ENCODE measurements at places on chromosomes 7 and 10.

- no peak for DNase-seq
Measured at GRCh38 chr7:36278620-36279172, 111.0 kb upstream of the ANLN start.

DNA sequence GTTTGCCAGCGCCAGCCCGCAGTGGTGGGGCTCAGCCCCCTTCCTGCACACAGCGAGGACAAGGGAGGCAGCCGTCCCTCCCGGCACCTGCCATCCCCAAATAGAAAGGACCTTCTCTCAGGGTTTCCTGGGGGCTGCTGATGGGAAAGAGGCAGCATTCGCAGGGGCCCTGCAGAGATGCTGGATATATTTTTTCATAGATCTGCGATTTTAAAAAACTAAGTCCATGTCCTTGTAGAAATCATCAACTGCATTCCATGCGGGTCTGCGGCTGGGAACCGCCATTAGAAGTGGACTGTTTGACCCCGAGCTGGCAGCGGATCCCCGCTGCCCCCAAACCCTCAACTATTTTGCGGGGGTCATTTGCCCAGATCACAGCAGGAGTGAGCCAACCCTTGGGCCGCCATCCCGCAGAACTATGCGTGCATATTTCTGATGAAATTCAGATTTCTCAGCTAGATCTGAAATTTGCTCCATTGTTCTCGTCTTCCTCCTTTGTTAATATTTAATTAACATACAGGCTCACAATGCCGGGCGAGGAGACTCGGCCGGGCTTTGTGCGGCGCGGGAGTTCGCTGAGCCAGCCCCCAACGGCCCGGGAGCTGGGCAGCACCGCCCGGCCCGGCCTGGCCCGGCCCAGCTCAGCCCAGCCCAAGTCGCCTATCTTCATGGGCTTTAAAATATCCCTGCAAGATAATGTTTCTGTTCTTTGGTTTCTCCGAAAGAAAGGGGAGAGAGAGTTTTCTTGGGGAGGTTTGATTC is 2.0 kb downstream of the EN2 start:
- DNase-seq: no peak

GRCh38 chr7:157337316-157338149 is 729 bp downstream of the DNAJB6 start:
- peak; percentile 24 for DNase-seq

DNA sequence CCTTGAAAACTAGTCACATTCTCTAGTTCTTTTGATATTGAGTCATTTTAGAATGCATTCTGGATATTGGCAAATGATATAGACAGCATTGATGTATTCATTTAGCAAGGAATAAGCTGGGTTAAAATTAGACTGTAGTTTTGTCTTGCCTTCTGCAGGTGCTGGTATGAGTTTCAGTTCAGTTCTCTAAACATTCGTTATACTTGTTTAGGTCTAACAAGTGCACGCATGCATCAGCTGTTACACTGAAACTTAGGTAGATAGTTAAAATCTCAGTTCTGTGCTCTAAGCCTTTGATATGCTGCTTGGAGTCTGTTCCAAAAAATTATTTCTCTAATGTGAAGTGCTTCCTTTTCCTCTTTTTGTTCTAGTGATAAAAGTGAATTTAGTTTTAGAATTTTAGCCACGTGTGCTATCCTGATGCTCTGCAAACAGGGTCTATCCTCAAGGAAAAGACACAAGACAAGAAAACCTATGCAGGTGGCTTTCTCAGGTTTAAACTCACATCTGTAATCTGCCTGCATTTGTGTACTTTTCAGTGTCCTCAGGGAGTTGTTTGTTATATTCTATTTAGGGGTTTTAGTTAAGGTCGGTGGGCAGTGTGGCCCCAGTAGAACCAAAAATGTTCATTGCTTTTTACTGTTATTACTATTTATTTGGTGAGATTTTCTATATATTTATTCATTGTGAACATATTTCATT is 409.0 kb downstream of the CDC14C start:
- no peak for DNase-seq

- DNase-seq: no peak
Measured at GRCh38 chr10:125881192-125881591, at the start of gene DHX32. Gene DHX32, minus strand, starts transcription at chr10:125881292. Its CDS starts 468 bp downstream, at chr10:125880824.

DNA sequence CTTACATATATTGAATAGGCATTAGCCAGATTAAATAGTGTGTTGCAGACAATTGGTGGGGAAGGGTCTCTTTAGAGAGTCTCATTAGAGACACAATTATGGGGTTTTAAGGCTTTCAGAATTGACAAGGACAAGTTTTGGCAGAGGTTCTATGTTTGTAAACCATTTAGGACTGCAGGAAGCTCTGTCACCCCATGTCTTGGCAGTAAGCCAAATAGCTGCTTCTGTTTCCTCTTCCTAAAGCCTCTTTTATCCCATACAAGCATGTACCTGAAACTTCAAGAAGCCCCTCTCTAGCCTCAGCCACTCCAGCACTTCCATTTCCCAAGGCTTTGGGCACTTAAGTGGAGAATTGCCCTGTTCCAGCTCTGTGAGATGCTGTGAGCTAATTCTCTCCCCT is 21.8 kb upstream of the LRRC4 start:
- no peak for DNase-seq

- DNase-seq: no peak
Measured at GRCh38 chr7:129494041-129494440, 8.3 kb upstream of the SMKR1 start.

- DNase-seq: no peak
Measured at GRCh38 chr7:101465576-101466196, 103.0 kb downstream of the COL26A1 start.

- peak; percentile 25 for DNase-seq
Measured at GRCh38 chr10:84194424-84195043, at the start of gene CDHR1. Gene CDHR1, plus strand, starts transcription at chr10:84194537. Its CDS starts 224 bp downstream, at chr10:84194761.

DNA sequence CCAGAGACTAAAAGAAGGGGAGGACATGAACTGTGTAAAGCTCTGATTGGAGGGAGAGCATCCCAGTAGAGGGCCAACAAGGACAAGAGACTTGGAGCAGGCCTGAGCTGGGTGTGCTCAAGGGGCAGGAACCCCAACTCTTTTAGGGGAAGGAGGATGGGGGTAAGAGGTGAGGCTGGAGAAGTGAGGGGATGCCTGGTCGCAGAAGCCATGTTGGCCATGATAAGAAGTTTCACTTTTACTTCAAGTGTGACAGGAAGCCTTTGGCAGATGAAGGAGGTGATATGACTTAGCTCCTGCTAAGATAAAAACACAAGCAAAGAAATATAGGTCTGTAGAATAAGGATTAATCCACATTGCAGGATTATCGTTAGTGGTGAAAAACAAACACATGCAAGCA is 208.3 kb downstream of the JAZF1 start:
- DNase-seq: no peak

DNA sequence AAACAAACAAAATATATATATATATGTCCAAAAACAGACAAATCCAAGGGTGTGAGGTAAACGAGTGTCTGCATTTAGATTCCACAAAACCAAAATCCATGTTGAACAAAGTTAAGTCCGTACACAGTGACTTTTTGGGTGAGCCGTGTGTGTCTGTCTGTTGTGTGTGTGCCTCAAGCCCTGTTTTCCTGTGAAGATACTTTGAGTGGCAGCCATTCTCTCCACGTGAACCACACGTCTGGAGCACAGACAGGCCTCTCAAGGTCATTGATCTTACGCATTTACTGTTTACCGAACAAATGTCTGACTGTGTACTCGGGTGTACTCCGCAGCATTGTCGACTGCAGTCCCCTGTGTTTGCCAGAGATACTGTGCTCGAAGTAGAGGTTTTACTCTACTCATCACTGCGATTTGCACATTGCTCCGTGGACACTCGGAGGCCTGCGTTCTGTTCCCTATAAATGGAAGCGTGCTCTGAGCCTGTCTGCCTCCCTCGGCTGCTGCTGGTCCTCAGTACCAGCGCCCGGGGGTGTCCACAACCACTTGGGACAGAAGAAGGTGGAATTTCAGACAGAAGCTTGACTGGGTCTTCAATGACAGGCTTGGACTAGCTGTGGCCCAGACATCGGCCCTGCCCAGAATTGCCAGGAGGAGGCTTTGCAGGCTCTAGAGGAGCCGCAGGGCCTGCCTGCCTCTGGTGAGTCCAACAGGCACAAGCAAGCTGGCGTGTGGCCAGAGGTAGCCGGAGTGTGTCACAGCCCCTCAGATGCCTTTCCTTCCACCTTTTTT is 22.1 kb downstream of the CYP17A1 start:
- no peak for DNase-seq

DNA sequence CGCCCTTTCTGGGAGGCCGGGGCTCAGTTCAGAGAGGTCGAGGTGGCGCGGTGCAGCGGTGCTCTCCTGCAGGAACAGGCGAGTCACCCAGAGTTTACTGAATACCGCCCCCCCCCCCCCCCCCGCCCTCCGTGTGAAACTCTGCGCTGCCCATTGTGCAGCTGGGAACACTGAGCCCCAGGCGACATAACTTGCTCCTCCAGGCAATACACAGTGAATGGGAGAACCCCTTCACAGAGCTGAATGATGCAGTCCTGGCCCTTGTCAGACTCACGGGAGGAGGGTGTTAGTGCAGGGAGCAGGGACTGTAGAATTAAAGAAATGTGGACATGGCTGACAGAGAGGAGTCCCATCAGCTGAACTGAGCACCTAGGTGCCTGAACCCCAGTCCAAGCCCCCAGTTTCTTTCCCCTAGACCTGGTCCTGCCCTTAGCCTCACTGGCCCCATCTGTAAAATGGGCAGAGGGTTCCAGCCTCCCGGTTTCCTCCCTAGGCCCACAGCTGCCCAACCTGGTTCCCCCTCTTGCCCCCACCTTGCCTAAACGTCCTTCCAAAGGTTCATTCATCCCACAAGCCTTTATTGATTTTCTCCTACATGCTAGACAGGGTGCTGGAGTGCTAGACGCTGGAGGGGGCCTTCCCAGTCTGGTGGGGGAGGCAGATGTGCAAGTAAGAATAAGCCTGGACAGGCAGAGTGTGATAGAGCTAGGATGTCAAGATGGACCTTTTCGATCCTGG is 869 bp upstream of the LOXL4 start:
- DNase-seq: no peak

GRCh38 chr10:89262086-89263051 is 10.8 kb upstream of the LIPA start:
- no peak for DNase-seq

GRCh38 chr10:131788386-131788785 is 112.4 kb upstream of the PPP2R2D start:
- no peak for DNase-seq

DNA sequence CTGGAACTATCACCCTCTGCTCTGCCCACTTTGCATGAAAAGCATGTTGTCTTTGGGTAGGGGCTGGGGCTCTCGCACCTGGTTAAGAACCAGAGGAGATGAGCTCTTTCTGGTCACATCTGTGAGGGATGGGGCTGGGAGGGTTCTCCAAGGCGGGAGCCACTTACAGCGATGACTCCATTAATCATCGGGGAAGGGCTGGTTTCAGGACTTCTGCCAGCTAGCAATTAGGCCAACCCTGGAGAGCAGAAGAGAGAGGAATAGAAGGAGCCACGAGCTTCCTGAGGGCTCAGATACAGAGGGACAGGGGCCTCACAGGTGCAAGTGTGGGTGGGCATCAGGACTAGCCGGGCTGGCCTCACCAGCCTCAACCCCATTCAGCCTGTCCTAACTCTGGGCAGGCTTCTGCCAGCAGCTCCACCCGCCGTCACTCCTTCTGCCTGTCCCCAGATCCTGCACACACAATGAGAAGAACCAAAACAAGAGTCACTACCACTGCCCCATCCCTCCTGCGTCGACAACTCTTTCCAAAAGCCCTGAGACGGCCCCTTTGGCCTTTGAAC is 8.4 kb downstream of the AQP1 start:
- no peak for DNase-seq

DNA sequence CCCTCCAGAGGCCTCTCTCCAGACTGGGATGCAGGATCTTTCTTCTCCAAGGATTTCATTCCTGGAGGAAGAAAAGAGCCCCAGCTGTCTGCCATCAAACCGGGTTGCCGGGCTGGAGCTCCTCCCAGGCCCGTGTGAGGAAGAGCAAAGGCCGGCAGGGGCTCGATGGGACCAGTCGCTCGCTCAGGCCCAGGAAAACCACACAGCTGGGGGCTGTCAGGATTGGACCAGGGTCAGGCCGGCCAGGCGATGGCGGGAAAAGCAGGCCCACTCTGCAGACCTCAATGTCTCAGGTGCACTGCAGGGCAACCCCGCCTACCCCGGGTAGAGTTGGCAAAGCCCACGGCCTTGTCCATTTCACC is 98.1 kb upstream of the DNAAF5 start:
- DNase-seq: no peak

DNA sequence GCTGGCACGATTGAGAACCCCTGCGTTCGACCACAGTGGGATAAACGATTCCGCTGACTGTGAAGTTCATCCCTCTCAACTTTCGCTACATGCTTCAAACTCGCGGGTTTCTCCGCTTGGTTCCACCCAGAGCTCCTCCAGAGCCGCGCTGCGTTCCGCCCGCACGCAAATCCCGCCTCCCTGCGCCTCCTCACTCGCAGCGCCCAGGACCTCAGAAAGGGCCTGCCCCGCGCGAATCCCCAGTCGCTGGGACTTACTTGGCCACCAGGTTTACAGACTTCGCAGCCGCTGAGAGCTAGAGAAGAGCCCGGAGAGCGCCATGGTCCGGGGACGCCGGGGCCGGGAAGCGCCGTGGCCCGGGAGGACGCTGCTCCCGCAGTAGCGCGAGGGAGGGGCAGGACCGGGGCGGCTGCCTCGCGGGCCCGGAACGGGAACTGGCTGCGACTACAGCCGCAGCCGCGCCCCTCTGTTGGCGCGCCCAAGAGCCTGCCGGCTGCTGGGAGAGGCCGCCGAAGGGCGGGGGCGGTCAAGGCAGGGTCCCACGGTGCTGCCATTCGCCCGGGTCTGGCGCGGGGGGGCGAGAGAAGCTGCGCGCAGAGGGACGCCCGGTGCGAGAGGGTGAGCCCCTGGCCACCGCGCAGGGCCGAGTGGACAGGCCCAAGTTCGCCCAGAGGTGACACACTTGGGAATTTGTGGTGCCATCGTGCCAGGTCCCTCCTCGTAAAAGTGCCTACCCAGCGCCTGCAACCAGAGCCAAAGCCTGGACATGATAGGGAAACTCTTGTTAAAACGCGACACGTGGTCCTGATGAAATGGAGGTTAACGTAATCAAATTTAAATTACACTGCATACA is at the start of gene NOD1:
Gene NOD1 (minus strand): TSS at position 436 of the 853 bp plus-strand sequence. CDS start 21,863 bp downstream, outside the sequence.
- DNase-seq: peak; percentile 60

DNA sequence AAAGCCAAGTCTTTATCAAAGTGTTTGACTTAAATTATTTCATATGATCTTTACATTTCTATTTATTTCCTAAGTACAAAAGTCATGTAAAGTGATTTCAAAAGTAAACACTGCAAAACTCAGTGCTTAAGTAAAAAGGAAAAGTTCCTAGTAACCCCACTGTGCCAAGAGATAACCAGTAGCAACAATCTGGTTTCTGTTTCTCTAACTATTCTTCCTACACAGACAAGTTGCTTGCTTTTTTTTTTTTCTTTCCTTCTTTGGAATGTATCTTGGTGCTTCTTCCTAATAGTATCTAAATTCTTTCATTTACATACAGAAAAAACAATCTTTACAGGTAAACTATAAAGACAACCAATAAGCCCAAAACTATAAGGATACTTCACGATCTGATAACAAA is 3.1 kb downstream of the JCAD start:
- DNase-seq: no peak
